Chondrocyte (in vitro differentiated cells): ENCODE measurements at places on chromosomes 7 and 10.
A peak's percentile ranks its signal among the peaks of the same experiment; 100 is the strongest.

- no peak for DNase-seq
Observed at GRCh38 chr10:110885932-110886674, 14.4 kb downstream of the PDCD4 start.

- no peak for DNase-seq
Observed at GRCh38 chr7:940599-941408, 13.7 kb downstream of the ADAP1 start.

- DNase-seq = no peak
Observed at GRCh38 chr7:81768951-81769778, 682 bp downstream of the HGF start.

DNA sequence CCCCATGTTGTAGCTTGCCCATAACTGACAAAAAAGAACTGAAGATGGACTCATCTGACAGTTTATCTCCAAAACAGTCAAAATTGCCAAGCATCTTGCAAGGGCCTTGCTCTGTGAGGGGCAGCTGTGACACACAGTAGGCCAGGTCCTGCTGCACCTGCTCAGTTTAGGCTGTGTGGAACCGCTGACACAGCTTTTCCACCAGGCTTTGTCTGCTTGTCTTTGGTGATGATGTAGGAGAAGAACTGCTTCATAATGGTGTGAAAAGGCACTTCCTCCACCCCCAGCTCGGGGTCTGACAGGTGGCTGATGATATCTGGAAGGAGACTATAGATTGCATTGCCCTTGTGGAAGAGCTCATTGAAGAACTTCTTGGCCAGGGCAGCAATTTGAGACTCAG is 92.6 kb downstream of the NPSR1 start:
- DNase-seq = no peak

DNA sequence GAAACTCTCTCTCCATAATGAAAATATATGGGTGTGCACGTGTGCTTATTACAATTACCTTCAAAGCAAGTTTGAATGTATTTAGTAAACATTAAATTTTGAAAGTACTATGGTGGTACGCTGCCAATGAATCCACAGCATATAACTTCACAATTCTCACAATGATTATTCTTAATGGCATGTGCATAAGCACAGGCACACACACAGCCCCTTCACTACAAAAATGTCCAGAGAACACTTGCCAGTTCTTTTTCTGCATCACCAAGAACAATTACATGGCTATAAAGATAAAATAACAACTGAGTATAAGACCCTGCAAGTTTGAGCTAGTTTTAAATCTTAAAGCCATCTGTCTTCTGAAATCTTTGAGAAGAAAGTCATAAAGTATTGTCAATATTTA is 22.2 kb downstream of the SGCE start:
- no peak for DNase-seq

DNA sequence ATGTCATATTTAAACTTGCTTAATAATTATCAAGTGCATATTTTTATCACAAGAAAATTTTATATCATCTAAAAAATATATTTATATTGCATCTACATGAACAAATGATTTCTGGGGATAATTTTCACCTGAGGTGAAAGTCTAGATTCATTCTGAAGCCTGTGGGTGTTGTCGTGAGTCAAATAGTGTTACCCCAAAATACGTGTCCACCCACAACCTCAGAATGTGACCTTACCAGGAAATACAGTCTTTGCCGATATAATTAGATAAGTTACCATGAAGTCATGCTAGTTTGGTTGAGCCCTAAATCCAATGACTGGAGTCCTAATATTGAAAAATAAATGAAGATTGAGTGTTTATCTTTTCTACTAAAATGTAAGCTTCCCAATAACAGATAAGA is 203.0 kb upstream of the MDFIC start:
- DNase-seq = no peak

- DNase-seq = no peak
Observed at GRCh38 chr10:4649471-4649870, 176.5 kb upstream of the AKR1E2 start.

GRCh38 chr7:44102846-44103565 is 1.1 kb upstream of the AEBP1 start:
- DNase-seq = peak; percentile 55

GRCh38 chr7:44767912-44768627 is 19.4 kb downstream of the ZMIZ2 start:
- DNase-seq = peak; percentile 77

DNA sequence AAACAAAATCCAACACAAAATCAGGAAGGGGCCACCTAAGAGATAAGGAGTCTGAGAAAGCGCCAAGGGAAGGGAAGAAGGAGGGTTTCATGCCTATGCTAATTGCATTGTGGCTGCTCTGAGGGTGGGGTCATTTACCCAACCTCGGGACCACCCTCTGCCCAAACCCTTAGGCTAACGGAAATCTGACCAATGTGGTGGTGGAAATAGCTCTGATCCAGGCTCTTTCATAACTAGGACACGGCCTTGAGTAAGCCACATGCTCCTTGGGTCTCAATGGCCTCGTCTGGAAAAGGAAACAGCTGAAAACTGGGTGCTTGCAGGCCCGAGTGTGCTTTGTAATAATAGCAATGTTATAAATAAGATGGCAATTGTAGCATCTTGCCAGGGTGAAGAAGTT is 14.9 kb upstream of the SRGN start:
- DNase-seq = no peak

DNA sequence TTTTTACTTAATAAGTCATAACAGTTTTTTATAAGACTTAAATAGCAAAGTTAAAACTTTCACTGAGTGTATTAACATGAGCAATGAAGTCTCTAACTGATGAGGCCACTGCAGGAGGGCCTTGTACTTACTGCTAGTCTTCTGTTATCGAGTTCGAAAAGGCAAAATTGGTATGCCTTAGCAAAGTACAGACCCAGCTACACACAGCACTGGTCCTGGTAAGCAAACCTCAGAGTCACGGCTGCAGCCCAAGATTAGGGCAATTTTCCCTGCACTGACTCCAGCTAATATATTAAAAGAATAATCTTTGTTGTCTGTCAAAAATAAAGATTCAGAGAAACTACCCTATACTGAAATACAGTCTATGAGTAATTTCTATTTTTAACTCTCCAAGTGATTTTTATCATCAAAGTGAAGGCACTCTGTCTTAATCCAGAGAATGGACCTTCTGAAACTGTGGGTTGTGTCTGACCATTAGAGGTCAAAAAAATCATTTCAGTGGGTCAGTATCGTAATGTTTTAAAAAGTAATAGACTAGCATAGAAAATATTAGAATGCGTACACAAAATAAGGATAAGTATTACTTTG is 85.7 kb downstream of the HBP1 start:
- no peak for DNase-seq

GRCh38 chr10:116970050-116970449 is 34.9 kb downstream of the SHTN1 start:
- no peak for DNase-seq

DNA sequence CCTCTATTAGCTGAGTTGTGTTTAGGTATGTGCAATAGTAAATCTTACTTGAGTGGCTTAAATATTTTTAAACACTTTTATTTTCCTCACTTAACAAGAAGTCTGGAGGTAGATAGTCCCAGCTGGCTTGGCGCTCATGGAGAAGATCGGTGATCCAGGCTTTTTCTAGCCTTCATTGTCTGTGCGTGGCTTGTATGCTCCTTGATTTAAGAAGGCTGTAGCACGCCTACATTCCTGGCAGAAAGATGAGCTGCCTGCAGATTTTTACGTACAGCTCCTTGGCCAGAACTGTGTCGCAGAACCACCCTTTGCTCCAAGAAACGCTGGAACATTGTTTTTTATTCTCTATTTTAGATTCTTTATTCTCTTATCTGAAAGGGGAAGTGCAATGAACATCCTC is 284.1 kb downstream of the KIF20B start:
- DNase-seq = no peak

GRCh38 chr10:61992671-61993668 is 91.5 kb downstream of the ARID5B start:
- no peak for DNase-seq

- no peak for DNase-seq
Observed at GRCh38 chr7:69577221-69577620, 21.1 kb upstream of the AUTS2 start.

- DNase-seq = no peak
Observed at GRCh38 chr10:131271195-131271880, 40.2 kb downstream of the TCERG1L start.

DNA sequence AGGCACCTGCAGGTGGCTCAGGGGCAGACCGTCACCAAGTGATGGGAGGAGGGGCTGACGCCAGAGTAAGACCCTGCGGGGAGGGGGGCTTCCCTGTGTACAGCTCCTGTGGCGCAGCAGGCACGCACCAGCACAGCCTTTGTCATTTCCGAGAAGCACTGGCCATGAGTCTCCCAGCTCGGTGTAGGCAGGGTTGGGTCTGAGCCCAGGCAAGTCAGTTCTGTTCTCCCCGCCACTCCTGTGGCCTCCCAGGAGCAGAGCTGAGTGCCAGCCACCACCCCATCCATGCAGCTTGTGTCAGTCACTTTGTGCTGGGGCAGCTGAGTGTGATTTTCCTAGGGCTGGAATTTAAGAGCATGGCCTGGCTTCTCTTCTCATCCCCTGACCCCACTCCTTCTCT is 13.2 kb downstream of the CPSF4 start:
- DNase-seq = no peak

DNA sequence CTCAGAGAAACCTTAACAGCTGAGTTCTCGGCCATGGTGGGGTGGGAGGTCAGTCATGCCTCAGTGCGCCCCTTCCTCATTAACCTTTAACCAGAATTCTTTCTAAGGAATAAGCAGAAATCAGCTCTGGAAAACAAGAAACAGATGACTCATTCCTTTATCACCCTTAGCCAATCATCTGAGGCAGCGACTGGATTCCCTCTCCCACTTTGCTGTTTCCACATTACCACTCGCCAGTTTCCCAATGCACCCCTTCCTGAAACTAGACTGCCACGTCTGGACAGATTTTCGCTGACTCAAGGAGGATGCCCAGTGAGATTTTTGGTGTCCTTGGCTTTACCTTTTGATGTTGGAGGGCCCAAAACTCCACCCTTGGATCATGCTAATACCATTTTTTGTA is 223.8 kb downstream of the PLXDC2 start:
- no peak for DNase-seq

DNA sequence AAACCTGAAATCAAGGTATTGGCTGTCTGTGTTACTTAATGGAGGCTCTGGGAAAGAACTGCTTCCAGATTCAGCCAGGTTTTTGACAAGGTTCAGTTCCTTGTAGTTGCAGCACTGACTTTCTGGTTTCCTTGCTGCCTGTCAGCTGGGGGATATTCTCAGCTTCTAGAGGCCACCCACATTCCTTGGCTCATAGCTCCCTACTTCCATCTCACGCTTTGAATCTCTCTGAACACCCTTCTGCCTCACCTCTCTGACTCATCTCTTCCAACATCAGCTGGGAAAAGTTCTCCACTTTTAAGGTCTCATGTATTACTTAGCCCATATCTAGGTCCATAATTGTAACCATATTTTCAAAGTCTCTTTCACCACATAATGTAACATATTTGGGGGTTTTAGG is 22.9 kb upstream of the GPR22 start:
- no peak for DNase-seq

DNA sequence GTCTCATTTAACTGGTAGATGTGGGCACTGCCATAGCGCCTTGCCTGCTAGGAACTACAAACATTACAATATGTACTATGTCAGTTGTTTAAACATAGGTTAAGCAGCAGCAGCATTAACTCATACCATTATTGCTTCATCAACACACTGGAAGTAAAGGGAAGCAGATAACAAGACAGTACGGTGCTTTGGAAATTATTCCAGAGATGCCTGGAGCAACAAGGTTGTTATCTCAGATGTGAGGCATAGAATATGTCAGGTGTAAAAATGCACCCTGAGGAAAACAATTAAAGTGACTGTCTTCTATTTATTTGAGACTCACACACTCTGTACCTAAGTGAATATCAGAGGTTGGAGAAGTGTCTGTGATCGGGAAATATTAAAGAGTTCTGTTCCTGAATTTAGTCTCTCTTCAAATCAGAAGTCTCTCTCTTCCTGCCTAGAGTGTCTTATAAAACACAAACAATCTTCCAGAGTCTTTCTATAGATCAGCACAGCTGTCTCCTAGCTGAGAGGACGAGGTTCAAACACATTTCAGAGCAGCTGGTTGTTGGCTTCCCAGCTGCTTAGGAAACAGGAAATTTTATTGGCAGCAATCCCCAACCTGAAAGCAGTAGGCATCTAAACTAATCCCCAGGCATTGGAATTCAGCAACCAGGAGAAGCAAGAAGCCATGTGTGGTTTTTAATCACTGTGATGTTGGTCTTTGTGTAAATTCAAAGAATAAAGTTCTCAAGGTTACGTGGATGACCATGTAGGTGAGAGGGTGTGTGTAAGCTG is 994.4 kb upstream of the LRRTM3 start:
- DNase-seq = no peak

DNA sequence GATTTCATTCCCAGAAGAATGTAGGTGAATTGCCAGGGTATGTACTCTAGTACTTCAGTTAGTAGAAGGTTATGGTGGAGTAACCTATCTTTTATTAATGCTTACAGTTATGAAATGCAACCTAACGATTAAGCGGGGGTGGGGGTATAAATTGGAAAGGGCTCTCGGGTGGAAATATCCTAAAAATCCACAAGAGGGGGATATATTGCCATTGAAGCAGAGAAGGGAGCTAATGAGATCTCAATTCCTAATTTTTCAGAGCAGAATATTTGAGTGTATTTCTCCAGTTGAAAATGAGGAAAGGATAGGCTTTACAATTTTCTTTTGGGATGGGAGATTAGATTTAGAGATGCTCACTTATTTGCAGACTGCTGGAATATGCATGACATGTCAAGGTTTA is 90.8 kb downstream of the DNAJB9 start:
- DNase-seq = no peak

DNA sequence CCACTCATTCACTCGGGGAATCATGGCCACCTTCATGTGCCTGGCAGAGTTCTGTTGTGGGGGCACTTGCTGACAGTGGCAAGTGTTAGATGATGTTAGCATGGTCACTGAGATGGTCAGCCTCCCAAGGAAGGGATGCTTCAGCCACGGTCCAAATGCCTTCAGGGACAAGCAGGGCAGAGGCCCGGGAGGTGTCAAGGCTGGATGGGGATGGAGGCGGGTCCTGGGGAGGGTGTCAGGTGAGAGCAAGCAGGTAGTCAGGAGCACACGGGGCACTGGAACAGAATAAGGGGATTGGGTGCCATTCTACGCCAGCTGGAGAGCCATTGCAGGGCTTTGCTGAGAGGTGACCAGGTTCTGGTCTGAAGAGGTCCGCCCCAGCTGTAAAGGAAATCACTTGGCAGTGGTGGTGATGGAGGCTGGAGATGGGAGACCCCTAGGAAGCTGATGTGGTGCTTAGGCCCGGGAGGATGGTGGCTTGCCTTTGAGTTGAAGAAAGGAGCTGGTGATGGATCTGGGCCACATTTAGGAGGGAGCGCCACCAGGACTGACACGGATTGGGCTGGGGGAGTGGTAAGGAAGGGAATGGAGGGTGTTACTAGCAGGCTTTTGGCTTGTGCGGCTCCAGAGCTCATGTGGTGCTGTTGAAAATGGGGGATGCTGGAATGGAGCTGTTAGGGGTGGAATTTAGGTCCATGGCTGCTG is 24.1 kb downstream of the AGAP3 start:
- DNase-seq = no peak

DNA sequence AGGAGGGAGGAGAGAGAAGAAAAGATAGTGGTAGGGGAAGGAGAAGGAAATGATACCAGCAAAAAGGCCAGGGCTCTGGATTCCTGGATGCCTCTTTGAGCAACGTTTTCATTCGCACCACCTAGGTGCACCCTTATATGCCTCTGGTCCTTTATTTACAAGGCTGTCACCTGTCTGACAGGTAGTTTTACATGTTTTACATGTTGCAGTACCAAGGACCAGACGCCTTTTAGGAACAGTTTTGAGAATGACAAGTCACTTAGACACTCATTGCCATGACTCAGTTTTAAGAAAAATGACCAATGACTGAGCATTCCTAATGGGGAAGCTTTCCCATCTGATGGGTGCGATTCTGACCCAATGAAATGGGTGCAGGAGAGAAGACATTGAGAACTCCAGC is 119.8 kb downstream of the GLI3 start:
- no peak for DNase-seq
